ENCODE measurements at places on chromosomes 1 and 21. TPM values are rescaled to one million over a fixed set of nuclear protein-coding genes. Genes with fewer than 3 reads are reported as not detected.

The EPS15 gene
- 27.5 TPM for total RNA-seq

The FCRL4 gene
- total RNA-seq, result not detected

The ESRRG gene
- not detected for total RNA-seq

The AJAP1 gene
- total RNA-seq, result not detected

The BEND5 gene
- total RNA-seq, result 0.29 TPM

The FCRL1 gene
- not detected for total RNA-seq

The SLC22A15 gene
- 3.4 TPM for total RNA-seq

The VN1R5 gene
- total RNA-seq, result not detected

The TNFSF18 gene
- 0.90 TPM for total RNA-seq

The OR2L2 gene
- not detected for total RNA-seq

Measured in LHCN-M2 (cell line).